ENCODE measurements at places on chromosomes 4 and X.

DNA sequence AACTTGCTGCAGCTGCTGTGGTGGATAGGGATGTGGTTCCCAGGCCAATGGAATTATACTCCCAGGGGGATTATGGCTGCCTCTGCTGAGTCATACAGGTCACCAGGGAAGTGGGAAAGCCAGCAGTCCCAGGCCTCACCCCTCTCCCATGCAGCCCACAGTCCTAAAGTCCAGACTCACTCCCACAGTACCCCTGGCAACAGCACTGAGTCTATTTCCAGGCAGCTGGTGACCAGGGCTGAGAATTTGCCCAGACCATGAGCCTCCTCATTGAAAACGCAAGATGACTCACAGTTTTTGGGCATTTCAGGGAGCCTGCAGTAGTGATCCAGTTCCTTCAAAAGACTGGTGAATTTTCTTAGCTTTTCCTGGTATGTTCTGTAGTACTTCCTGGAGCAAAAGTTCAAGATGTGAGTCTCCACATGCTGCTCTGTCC lies 137.6 kb downstream of the NPNT start:
- DNase-seq: no peak

DNA sequence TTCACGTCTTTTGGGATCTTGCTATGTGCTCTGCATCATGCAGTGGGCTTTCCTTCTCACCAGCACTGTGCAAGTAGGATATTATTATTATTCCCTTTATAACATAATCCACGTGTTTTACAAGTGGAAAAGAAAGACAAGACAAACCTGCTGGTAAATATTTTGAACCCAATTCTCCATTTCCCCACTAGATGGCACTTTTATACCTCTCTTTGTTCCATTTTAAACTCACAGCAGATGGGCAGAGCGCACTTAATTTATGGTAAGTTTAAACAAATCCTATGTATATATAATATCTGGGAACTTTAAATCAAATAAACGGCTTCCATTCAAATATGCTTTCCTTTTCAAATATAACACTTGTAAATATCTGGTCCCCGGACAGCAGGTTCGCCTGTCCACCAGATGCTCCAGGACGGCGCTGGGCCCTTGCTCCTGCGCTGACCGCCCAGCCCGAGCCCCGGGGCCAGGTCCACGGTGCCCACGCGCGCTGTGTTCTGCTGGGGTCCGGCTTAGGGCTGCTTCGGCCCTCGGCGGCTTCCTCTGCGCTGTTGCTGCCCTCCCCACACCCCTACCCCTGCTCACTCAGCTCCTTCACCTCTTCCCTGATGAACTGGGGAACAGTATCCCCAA lies 31.1 kb downstream of the F11 start:
- no peak for DNase-seq

DNA sequence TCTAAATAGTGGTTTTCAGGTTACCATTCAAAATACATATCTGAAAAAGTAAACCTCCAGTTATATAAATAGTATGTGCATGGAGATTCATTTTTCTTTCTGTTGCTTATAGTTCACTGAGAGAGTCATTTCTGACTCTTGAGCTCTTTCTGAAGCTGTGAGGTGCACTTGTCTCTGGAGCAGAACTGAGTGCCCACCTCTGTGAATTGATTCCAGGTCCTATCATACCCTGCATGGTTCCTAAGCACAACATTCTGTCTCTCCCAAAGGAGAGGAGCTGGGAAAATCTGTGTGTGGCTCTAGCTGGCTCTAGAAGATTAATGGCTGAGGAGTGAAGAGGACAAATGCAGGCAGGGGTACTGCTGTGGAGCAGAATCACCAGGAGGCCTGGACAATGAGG lies 161.6 kb upstream of the HCCS start:
- DNase-seq: no peak

DNA sequence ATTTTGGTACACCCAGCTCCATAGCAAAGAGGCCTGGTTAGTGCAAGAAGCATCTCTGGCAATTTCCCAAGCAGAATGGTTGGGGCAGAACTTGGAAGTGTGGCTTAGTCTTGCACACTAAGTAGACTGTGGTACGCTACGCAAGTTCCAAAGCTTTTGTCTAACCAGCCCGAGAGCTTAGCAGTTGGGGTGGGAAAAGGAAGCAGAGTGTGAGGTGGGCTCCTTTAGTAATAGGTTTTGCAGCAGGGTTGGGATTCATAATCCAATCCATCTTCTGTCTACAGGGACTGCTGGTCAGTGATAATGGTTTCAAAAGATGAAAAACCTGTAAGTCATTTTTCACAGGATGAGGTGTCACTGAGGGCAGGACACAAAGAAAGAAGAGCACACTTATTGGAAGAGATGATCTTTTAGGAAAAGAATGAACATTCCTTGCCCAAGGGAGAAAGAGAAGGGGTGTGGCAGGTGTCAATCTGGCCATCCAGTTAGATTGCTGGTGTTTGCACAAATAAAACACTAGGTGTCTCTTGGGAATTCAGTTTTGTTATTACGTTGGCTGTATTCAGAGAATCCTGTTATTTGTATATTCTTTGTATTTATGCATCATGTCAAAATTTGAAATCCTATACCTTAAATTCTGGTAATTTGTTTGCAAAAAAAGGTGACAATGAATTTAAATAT lies 244.3 kb downstream of the GPAT3 start:
- no peak for DNase-seq

- DNase-seq: no peak
Observed at GRCh38 chr4:78154972-78155590, 98.0 kb downstream of the FRAS1 start.

- no peak for DNase-seq
Observed at GRCh38 chr4:138007572-138007971, 234.6 kb downstream of the SLC7A11 start.

DNA sequence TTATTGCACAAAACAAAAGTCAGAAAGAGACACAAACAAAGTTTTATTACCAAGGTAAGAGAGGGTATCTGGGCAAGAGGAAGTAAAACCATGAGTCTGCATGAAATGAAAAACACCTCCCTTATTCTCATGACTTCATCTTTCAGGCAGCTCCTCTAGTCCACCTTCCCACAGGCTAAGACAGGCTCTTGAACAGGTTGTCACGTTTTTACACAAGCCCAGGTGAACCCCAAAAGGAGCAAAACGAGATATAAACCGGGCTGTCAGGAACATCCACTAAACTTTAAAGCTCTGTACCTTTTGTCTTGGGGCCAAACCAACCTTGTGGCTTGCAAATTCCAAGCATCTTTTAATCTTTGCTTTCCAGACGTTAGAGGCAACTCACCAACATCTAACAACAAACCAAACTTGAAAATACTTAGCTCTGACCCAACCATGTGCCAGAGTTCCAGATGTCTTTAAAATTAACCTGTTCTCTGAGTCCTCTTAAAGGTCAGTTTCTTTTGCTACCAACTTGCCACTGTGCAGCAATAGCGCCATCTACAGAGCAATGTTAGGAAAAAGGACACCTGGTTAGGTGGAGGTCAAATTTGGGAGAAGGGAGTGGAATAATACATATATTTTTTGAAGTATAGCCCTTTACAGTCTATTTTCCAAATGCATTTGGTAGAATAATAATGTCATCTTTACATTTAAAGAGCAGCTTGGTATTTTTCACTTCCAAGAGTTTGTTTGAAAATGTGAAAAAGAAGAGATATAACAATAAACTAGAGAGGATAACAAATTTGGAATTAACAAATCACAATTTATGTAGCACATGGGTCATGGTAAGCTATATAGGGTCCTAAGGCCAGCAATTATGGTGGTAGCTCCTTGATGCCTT lies 73.1 kb downstream of the QRFPR start:
- peak; percentile 31 for DNase-seq

- no peak for DNase-seq
Observed at GRCh38 chr4:86400216-86400615, 40.4 kb upstream of the MAPK10 start.

DNA sequence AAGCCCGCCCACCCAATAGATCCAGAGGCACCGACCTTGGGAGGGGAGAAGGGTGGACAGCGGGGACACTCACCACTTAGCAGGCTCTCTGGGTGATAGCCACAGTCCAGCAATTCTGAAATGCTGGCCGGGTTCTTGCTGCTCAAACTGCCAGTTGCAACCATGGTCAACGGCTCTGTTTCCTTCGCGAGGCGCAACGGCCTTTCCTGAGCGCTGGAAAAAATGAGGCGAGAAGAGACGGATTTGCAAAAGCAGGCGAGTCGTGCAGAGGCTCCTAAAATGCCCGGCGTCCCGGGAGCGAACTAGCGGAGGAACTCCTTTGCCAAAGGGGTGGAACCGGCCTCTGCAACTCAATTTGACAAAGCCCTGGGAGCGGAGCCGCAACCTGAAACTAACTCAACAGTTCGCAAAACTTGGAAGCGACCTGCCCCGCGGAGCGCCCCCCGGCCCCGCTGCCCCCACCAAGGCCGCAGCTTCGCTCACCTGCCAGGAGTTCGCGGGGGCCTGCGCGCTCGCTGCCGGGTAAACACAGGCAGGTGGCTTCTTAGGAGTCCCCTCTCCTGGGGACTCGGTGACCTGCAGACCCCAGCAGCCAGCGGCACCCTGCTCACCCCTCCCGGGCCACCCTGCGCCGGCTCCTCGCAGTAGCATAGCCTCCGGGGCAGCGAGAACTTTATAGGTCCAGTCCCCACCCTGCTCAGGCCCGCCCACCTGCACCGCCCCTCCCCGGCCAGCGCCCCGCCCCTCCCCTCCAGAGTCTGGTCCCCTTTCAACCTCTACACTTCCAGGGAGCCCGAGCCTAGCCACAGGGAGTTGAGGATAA lies at the start of gene DDIT4L:
DDIT4L (minus strand) TSS at position 649 of the 823 bp plus-strand sequence; CDS start at position 164, 485 bp downstream.
- no peak for DNase-seq

DNA sequence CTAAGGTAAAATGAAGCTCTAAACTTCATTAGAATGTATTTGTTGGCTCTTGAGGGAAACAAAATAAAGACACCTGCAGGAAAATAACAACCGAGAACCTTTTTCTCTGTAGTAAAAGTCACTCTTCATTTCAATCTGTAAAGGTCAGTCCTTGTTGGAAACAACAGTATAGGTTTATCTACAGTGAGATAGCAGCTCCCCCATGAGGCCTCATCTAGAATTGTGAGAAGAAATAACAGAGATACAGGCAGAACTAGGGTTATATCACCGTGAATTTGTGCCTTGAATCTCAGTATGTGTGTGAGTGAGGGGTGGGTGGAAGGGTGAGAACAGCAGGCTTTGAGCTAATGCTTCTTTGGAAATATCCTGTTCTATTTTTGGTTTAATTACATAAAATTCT lies 107.8 kb upstream of the FMR1 start:
- DNase-seq: no peak

GRCh38 chrX:29233592-29234183 lies 646.4 kb downstream of the IL1RAPL1 start:
- no peak for DNase-seq

GRCh38 chr4:89397441-89397840 lies 89.8 kb upstream of the GPRIN3 start:
- no peak for DNase-seq

- DNase-seq: no peak
Observed at GRCh38 chr4:2867758-2868491, 24.3 kb downstream of the ADD1 start.

GRCh38 chrX:16839219-16839851 lies 30.8 kb downstream of the RBBP7 start:
- no peak for DNase-seq

- DNase-seq: no peak
Observed at GRCh38 chr4:146674829-146675570, 36.3 kb downstream of the POU4F2 start.

DNA sequence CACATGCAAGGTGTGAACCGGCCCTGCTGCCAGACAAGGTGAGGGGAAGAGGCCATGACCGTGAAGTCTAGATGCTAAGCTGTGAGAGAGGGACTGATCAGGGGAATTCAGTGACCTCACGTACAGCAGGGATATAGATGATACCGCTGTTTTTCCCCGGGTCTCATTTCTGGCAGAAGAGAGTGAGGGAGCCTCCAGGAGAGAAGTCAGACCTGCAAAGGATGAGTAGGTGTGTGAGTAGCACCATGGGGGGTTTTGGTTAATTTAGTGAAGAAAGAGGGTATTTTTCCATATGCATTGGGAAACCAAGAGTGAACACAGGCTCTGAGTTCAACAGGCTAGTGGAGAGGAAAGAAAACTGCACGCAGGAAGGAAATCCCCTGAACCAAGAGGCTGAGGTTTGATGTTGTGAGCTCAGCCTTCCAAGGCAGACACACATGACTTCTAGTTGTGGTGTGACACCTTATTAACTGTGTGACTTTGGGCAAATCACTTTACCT lies 127.6 kb upstream of the GATB start:
- DNase-seq: no peak

DNA sequence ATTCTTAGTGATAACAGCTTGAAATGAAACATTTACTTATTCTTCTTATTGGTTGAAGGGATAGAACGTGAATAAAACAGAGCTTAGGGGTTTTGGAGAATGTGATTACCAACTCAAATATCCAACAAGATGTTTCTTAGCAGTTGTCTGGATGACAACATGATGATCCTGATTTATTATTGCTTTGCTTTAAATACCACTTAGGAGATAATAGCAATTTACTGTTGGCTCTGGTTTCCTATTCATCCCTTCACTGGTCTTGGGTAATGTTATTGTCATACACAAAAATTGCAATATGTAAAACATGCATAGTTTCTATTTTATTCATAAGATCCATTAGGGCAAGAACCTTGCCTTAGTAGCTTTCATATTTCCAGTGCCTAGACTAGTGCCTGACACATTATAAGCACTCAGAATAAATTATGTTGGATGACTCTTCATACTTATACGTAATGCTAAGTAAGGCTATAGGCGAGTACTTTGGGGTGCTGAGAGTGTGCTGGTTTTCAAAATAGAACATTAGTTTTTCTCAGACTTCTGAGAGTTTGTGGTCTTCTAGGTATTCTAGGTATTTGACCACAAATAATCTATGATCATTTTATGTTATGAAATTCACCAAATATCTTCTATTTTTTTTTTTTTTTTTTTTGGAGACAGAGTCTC lies 58.6 kb upstream of the PGRMC2 start:
- DNase-seq: no peak

DNA sequence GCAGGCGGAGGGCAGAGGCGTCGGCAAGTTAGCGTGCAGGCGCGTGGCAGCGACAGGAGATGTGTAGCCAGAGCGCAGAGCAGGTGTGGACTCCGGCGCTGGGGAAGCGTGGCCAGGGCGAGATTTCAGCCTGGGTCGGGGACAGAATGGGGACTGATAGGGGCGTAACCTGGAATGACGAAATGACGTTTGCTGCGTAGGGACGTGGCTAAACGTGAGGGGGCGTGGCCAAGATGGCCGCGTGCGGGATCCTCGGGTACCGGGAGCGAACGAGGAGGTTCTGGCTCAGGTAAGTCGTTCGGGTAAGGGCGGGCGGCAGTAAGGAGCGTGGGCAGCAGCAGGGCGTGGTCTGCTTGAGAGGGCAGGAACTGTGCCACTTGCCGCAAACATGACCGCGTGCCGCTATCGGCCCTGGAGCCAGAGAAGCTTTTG lies 10.9 kb upstream of the CLTRN start:
- DNase-seq: peak; percentile 73

GRCh38 chr4:67892905-67893304 lies 9.1 kb upstream of the TMPRSS11D start:
- no peak for DNase-seq

- peak; percentile 9 for DNase-seq
Observed at GRCh38 chrX:70508296-70508911, 63.8 kb downstream of the DLG3 start.

GRCh38 chr4:165470009-165470408 lies 91.2 kb downstream of the CPE start:
- no peak for DNase-seq
